ENCODE measurements at places on chromosomes 12 and 14. TPM values are rescaled to one million over a fixed set of nuclear protein-coding genes. Genes with fewer than 3 reads are reported as not detected.

The MANSC4 gene
- polyA plus RNA-seq, result 0.06 TPM

The ZNF385A gene
- polyA plus RNA-seq, result 9.7 TPM

The RNASE7 gene
- polyA plus RNA-seq, result not detected

The OR6C2 gene
- polyA plus RNA-seq, result not detected

The KRT74 gene
- polyA plus RNA-seq, result 0.27 TPM

The CLEC7A gene
- polyA plus RNA-seq, result 4.5 TPM

The LRCOL1 gene
- polyA plus RNA-seq, result 0.85 TPM
